ENCODE measurements at places on chromosomes 12 and 14.

- no peak for DNase-seq
These were observed 78.0 kb downstream of the LRRC74A start for GRCh38 chr14:76904100-76904739.

DNA sequence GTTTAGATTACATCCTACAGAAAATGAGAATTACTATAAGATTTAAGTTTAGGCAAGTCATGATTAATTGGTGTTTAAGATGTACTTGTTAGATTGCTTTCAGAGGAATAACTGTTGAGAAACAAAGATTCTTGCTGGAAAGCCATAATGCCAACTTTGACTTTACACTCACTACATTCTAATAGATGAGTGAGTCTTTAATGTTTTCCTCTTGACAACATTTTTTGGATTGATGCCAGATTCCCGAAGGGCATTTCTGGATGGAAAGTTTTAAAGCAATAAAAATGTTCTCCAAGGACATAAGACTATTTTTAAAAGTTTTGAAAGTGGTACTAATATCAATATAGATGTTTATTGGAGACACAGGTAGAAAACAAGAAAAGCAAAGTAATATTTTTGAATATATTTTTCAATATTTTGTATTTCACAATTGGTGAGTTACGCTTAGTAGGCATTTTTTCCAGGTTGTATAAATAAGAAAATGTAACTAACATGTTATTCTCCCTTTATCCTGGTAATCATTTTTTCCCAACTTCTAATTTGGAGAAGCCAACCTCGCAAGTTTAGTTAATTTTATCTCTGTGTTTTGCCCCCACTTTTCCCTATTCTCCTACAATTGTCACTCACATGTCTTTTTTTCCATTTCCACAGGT is 307.3 kb downstream of the CEP128 start:
- DNase-seq: no peak

GRCh38 chr14:35051796-35052195 is 5.7 kb downstream of the FAM177A1 start:
- DNase-seq: no peak

DNA sequence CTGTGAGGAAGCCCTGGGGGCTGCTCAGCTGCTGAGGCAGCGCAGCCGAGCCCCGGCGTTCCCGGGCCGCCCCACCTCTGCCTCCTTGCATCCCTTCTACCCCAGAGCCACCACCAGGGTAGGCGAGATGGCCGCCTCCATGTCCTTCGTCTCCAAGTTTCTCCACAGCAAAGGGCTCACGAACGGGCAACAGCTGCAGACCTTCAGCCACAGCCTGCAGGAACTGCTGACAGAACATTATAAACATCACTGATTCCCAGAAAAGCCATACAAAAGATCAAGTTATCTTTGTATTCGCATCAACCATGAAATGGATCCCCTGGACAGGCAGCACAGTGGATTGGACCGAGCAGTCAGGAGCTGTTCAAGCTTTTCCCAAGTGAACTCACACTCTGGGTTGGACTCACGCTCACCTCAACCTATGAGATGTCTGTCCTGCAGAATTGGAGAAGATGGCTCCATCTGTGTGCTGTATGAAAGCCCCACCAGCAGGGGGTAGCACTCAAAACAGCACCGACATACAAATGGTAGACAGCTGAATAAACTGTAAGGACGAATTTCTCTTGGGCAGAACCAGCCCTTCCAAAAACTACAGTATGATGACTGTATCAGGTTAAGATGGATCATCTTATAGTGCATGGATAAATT is 19.4 kb upstream of the A2M start:
- no peak for DNase-seq

- DNase-seq: no peak
These were observed at the start of gene CLEC12A for GRCh38 chr12:9971181-9971580. TSS of gene CLEC12A (plus strand) at chr12:9971409. CDS start at chr12:9971597, 188 bp downstream.

DNA sequence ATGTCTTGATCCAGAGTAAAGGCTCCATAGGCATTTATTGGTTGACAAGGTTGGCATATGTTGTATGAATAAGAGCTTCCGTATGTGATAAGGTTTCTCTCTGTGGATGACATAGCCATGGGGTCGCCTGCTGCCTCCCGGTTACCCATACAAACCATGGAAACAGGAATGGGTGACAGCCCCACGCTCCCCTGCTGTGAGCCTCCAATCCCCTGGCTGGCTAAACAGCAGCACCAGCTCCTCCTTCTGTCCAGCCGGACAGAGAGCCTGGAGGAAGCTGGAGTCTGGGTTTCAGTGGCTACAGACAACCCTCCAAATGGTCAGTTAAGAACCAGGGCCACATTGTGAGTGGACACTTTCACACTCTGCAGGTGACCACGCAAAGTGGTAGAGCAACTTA is 131.1 kb downstream of the CALM1 start:
- no peak for DNase-seq

- DNase-seq: no peak
These were observed 33.2 kb upstream of the LTBP2 start for GRCh38 chr14:74645244-74645643.

- DNase-seq: peak; percentile 62
These were observed at the start of gene NFE2 for GRCh38 chr12:54300732-54301427. TSS of gene NFE2 (minus strand) at chr12:54301015. CDS start at chr12:54295248, 5,767 bp downstream.

DNA sequence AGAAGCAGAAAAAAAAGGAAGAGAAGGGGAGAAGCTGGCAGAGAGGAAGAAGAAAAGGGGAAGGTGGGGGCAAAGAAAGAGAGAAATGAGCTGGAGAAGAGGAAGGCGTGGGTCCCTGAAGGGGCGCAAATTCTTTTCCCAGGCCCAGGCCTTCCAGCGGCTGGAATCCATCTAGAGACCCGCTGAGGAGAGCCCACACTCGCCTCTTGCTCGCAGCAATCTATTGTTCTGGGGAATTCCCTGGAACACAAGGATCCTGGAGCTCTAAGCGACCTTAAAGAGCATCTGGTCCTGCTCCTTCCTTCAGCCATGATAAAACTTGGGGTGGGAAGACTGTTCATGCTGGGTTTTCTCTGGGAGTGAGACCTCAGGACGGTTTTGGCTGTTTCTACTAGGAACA is 41.2 kb upstream of the FKBP4 start:
- DNase-seq: no peak

DNA sequence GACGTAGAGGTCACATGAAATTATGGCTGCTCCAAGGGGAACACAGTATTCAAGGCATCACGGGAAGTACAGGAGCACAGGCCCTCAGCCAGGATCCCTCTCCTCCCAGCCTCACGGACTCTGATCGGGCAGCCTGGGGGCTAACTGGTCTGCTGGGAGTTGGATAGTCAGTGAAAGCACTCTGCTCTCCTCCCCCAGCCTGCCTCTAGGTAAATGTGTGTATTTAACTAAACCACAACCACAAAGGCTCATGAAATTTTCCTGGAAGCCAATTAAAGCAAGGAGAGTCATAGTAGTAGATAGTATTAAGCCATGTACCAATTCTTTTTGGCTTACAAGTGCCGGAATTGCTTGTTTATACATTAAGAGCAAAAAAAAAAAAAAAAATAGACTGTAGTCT is 254.3 kb downstream of the MSRB3 start:
- DNase-seq: no peak

DNA sequence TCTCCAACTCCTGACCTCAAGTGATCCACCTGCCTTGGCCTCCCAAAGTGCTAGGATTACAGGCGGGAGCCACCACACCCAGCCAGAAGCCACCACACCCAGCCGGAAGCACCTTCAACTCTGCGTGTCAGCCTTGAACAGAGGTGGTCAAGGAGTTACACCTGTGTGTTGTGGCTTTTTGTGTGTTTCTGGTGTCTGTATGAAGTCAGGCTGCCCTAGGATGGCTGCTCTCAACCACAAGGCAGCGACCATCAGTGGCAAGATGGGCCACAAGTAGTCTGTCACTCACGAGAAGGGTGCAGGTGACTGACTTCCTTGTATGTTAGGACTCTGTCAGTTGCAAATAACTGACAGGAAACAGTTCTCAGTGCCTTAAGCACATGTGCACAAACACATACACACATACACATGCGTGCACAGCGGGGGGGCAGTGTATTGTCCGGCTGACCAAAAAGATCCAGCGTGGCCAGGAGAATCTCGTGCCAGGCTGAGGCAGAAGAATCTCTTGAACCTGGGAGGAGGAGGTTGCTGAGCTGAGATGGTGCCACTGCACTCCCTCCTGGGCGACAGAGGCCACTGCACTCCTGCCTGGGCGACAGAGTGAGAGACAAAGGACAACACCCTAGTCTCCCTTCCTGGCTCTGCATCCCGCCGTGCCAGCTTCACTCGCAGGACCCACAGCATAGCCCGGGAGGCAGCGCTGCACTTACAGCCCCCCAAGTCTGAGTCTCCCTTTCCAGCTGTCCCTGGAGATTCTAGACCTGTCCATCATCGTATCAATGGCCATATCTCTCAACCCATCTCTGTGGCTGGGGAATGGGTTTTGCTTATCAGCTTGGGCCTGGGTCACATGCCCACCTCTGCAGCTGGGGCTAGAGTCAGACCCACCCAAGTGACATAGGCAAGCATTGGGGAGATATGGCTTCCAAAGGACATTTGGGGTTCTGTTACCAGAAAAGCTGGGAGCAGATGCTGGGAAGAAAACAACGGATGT is 13.7 kb downstream of the P2RX4 start:
- DNase-seq: peak; percentile 66

DNA sequence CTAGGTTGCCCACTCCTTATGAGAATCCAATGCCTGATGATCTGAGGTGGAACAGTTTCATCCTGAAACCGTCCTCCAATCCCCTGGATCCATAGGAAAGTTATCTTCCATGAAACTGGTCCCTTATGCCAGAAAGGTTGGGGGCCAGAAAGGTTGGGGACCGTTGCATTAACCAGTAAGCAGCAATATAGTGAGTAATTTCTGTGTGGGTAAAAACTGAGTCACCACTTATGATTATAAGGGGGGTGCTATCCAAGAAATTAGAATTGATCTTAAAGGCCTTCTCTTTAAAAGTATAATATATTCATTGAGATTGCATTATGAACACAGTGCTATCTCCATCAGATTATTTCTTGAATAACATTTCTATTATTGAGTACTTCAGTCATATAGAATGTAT is 97.2 kb downstream of the PCNX1 start:
- DNase-seq: no peak

DNA sequence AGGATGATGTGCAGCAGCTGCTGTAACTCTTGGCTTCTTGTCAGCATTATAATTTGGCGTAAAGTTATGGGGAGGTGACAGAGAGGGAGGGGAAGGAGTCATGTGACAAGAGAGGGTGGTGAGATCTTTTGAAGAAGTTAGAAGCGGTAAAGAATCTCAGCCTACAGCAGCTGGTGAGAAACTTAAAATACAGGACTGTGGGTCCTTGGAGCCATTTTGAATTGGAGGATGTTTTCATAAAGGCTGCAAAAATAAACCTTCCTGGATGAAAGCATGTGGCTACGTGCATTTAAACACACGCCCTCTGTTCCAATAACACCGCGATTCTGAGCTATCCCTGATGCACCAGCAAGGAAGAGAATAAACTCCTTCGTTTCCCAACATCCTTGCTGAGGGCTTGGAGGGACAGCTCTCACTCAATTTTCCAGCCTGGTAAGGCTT is 133.7 kb downstream of the TMEM30B start:
- no peak for DNase-seq

- no peak for DNase-seq
These were observed 38.2 kb upstream of the TMEM263 start for GRCh38 chr12:106917503-106917902.

- DNase-seq: no peak
These were observed 74.3 kb downstream of the RFLNA start for GRCh38 chr12:124369055-124369826.

DNA sequence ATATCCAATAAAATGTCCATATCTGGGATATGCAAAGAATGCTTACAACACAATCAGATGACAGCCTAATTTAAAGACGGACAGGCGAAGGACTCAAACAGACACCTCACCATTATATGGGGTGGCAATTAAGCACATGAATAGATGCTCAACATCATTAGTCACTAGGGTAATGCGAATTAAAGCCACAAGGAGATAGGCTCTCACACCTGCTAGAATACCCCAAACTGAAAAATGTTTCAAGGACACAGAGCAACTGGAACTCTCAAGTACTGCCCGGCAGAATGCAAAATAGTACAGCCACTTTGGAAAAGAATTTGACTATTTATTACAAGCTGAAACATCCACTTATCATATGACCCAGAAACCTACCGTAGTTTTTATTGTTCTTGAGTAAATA is 42.9 kb downstream of the FERMT2 start:
- no peak for DNase-seq

All from Kasumi-1 (cell line).